ENCODE measurements at places on chromosomes 13 and 19. TPM values are rescaled to one million over a fixed set of nuclear protein-coding genes. Genes with fewer than 3 reads are reported as not detected.
A peak's percentile ranks its signal among the peaks of the same experiment; 100 is the strongest.

GRCh38 chr13:113171250-113172125 lies 13.0 kb downstream of the PROZ start:
- DNase-seq: no peak

Gene SIGLEC8
- not detected for polyA plus RNA-seq

- DNase-seq: no peak
Measured at GRCh38 chr19:6340493-6341201, 7.2 kb upstream of the ACER1 start.

DNA sequence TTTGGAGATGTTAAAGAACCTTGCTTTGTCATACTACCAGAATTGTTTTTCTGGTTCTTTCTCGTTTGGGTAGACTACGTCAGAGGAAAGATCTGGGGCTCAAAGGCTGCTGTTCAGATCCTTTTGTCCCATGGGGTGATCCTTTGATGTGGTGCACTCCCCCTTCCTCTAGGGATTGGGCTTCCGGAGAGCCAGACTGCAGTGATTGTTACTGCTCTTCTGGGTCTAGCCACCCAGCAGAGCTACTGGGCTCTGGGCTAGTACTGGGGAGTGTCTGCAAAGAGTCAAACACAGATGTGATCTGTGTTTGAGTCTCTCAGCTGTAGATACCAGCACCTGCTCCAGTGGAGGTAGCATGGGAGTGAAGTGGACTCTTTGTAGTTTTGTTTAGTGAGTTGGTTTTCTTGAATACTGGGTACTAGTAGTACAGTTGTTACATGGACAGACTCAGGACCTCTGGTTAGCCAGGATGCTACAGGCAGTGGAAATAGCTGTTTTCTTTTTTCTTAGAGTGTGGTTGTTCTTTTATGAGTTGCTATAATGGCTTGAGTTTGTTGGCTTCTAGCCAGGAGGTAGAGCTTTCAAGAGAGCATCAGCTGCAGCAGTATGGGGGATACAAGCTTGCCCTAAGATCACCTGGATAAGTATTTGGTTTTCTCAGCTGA lies 34.4 kb downstream of the DNAJC15 start:
- DNase-seq: peak; percentile 62

DNA sequence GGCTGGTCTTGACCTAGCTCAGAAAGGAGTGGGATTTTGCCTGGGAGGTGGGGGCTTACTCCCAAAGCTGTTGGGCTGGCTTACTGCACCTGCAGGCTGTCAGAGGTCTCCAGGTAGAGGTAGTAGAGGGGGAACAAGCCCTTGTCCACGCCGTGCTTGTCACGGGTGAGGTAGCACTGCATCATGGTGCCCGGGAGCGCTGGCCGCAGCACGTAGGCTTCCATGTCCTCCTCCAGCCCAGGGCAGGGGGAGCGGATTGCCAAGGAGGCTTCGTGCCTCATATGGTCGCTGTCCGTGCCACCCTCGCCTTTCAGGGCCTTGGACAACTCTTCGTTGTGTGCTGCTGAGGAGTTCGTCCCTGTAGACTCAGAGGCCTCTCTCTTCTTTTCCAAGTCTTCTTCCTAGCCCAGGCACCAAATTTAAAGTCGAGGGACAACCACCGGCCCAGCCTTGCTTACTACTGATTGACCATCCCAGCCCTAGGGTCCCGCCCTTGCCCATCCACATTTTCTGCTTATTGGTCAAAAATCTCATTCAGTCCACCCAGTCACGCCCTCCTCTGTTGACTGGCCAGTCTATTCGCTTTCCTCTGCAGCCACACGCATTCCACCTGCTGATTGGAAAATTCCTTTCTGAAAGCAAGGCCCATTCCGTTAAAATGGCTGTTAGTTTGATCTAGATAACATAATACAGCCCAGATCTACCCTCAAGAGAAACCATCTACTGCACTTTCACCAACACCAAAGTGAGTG lies 10.5 kb downstream of the TULP2 start:
- DNase-seq: no peak

GRCh38 chr13:21012211-21012610 lies 49.2 kb downstream of the LATS2 start:
- no peak for DNase-seq

Gene HCST
- polyA plus RNA-seq: 1,254 TPM

DNA sequence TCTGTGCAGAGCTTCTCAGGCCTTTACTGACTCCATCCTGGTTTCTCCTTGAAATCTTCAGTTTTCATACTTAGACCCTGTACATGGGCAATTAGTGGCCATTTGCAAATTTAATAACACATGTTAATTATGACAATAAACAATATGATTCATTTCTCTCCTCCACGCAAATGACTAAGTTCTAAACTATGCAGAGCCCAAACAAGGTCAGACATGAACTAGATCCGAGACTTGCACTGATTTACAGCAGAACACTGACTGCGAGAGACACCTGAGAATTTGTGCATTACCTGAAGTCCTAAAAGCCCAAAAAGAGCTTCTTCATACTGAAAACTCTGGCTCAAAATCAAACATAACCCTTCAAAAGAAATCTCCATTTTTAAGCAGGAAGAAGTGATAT lies 521.8 kb downstream of the MYO16 start:
- DNase-seq: no peak

DNA sequence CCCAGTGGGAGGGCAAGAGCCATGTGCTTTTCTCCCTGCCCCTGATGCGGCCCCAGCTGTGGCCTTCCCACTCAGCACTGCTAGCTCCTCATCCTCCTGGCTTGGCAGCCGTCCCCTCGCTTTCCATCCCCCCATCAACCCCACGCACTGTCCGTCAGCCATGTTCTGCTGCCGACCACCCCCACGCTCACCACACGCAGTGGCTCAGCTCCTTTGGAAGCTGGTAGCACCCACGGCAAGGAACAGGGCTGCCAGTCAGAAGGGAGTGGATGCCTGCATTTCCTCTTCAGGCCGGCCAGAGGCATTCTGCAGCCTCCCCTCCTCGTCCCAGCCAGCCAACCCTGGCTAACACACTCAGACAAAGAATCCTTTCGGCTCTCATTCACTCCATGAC lies 6.3 kb downstream of the CALM3 start:
- no peak for DNase-seq

Gene PSG4
- not detected for polyA plus RNA-seq

DNA sequence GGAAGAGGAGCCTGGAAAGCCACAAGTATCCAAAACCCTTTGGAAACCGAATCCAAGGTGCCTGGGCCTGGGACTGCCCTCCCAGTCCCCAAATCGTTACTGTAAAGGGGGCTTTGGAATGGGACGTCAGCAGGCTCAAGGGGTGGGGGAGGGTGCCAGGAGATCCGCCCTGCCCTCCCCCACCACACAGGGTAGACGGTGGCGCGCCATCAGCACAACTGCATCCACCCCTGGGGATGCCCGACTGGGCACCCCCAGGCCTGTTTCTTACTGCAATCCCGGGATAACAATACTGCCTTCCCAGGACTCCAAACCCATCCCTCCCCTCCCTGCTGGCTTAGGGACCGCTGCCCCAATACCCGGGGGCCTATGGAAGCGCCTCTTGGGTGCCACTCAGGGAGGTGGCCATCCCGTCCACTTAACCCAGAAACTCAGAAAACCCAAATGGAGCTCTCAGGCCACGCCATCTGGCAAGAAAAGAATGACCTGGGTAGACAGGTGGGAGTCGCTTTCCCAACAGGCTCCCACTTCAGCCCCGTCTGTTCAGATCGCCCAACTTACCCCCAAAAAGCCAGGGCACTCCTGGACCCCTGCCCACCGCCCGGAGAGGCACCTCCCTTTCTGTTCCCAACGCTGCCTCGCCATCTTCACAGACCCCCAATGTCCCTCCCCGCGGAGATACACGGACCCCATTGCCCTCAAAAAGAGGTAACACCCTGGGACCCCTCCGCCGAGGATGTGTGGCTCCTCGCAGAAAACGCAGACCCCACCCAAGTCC lies 2.4 kb downstream of the KLF16 start:
- no peak for DNase-seq

DNA sequence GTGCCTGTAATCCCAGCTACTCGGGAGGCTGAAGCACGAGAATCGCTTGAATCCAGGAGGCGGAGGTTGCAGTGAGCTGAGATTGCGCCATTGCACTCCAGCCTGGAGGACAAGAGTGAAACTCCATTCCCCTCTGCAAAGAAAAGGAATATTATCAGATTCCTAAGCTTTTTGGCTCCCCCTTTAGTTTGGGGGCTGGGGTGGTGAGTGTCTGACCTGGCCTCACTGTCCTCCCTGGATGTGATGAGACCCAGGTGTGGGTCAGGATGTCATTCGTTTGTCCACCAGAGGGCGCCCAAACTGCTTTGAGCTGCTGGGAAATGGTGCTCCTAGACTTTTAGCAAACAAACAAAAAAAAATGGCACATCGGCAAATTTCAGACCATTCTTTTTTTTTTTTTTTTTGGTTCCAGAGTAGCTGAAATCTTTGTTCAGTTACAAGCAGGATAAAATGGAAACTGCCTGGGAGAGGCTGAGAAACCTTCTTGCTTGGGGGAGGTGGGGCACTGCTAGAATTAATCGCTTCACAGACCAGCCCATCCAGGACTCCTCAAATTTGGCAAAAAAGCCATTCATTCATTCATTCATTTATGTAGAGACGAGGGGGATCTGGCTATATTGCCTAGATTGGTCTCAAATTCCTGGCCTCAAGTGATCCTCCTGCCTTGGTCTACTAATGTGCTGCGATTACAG lies 29.4 kb downstream of the SPC24 start:
- peak; percentile 67 for DNase-seq

GRCh38 chr13:45786293-45786920 lies 65.1 kb downstream of the SIAH3 start:
- no peak for DNase-seq

Gene ZNF224
- polyA plus RNA-seq: 8.2 TPM

DNA sequence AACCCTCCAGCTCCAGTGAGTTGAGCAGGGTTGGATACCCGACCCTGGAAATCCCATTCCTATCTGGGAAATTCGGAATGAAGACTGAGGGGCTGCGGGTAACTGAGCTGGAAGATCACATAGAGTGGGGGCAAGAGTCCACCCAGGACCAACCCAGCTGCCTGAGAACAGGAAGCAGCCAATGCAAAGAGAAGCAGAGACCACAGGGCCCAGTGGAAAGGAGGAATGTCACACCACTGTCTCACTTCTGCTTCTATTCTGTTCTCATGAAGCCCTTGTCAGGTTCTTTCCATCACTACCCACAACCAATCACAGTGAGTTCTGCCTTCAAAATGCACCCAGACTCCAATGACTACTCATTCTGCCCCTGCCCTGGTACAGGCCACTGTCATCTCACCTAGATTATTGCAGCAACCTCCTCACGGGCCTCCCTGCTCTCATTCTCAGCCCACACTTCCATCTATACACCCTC lies 15.3 kb downstream of the DYRK1B start:
- no peak for DNase-seq

DNA sequence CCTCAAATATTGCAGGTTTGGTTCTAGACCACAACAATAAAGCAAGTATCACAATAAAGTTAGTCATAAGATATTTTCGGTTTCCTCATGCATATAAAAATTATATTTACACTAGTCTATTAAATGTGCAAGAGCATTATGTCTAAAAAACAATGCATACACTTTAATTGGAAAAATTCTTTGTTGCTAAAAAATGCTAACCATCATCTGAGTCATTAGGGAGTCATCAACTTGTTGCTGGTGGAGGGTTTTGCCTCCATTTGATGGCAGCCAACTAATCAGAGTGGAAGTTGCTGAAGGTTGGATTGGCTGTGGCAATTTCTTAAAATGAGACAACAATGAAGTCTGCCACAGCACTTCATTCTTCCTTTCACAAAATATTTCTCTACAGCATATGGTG lies 422.3 kb upstream of the GPC6 start:
- no peak for DNase-seq

- DNase-seq: no peak
Measured at GRCh38 chr19:46355234-46356148, 8.6 kb downstream of the PPP5C start.

- no peak for DNase-seq
Measured at GRCh38 chr19:367561-367960, 23.0 kb upstream of the MIER2 start.

DNA sequence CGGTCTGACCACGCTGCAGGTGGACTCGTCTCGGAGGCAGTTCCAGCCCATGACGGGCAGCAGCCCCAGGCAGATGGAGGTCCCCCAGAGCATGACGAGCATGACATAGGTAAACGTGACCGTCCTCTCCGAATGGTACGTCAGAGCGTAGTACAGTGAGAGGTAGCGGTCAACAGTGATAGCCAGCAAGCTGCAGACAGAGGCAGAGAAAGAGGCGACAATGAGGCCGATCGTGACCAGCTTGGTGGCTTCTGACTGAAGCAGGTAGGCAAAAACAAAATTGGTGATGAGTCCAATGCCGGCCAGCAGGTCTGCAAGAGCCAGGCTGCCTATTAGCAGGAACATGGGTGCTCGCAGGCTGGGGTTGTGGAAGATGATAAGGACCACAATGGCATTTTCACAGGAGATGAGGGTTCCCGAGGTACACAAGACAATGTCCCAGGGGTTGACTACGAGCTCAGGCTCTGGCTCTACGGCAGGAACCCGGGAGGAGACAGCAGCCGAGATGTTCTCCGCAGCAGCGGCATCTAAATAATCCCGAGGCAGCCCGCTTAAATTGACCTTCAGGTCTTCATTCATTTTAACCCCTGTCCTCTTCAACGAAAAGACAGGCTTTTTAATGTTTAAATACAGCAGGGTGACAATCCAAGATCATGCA lies 1.2 kb downstream of the GPR12 start:
- no peak for DNase-seq

Gene FREM2
- not detected for polyA plus RNA-seq

Gene F10
- not detected for polyA plus RNA-seq

- DNase-seq: peak; percentile 17
Measured at GRCh38 chr13:25973576-25973975, 78.2 kb downstream of the SHISA2 start.

GRCh38 chr19:54345938-54346386 lies 7.0 kb upstream of the LILRA4 start:
- no peak for DNase-seq

- DNase-seq: no peak
Measured at GRCh38 chr13:71876648-71877255, 9.7 kb upstream of the DACH1 start.

DNA sequence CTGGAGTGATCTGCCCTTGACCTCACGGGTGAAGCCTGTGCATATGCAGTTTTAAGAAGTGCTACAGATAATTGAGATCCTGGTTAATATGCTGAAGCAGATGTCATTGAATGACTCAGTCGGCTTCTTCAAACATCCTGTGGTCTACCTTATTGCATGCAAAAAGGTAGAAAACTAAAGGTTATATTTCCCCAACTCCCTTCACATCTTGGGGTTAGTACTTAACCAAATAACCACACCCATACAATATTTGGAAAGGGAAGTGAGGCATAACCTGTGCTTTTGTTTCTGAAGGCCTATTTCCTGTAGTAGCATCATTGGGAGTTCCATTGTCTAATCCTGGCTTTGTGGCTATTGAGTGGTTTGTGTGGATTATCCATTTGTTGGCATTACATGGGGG lies 58.3 kb downstream of the RAP2A start:
- DNase-seq: no peak

GRCh38 chr13:71603255-71603654 lies 263.7 kb downstream of the DACH1 start:
- no peak for DNase-seq

GRCh38 chr19:3270902-3271301 lies 46.4 kb downstream of the CELF5 start:
- DNase-seq: peak; percentile 23

Gene TEKTIP1
- 0.45 TPM for polyA plus RNA-seq

Gene LILRA1
- not detected for polyA plus RNA-seq

- no peak for DNase-seq
Measured at GRCh38 chr13:82963226-82964099, 918.8 kb downstream of the SLITRK1 start.

- no peak for DNase-seq
Measured at GRCh38 chr13:26978081-26978860, 193.3 kb downstream of the USP12 start.

GRCh38 chr19:4376991-4377781 lies 23.2 kb downstream of the SH3GL1 start:
- no peak for DNase-seq

Gene LAIR1
- 104 TPM for polyA plus RNA-seq

Gene CRLF1
- polyA plus RNA-seq: 0.55 TPM

Gene GSX1
- polyA plus RNA-seq: not detected

All from naive thymus-derived CD8-positive, alpha-beta T cell (primary cell).